Inflammatory macrophage treated with lipopolysaccharide for 4 hours (primary cell): ENCODE measurements at places on chromosomes 13 and 19.

- DNase-seq: no peak
Measured at GRCh38 chr13:52706081-52706480, 33.5 kb downstream of the CNMD start.

DNA sequence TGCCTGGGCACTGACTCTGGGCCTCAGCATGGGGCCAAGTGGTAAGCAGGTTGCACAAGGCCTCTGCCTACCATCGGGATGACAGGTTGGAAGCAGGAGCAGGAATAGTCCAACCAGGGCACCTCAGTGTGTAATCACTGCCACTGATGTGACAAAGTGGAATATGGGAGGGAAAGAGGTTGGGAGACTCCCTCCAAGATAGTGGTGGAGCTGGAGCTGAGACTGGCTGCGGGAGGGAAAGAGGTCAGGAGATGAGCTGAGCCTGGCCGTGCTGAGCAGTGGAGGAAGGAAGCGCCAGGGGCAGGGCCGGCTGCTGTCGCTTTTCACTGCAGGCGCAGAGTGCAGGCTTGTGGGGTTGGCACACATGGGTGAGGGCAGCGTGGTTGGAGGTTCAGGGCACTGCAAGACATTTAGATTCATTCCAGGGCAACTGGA, 6.8 kb downstream of the UPF3A start:
- no peak for DNase-seq

DNA sequence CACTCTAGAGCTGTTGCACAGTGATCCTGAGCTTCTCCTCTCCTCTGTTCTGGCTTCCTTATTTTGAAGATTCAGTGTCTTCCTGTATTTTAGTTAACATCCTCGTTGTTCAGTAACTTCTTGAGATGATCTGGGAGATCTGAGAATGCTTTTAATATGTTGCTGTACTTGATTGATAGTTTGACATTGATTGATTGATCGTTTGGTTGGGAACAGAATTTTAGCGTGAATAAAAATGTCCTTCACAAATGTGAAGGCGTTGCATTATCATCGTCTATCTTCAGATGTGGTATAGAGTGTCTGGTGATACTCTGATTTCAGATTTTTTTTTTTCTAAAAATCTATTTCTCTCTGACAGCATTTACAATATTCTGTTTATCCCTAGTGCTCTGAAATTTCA, 80.1 kb upstream of the KLF12 start:
- DNase-seq: no peak

DNA sequence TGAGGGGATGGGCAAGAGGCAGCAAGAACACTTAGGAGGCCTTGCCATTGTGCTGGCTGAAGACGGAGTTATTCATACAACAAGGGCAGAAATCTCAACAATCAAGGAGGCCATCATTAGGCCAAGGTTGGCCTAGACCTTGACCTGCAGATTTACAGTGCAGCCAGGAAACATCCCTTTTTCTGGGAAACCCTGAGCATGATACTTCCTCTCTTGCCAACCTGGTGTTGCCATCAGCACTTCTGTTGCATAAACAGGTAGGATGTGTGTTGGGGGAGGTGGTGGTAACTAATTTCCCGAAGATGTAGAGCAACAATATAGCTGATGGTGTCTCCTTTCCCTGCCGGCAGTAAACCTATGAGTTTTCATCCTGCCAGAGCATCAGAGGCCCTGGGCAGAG, 8.0 kb downstream of the TMEM272 start:
- no peak for DNase-seq

GRCh38 chr19:5271145-5271544, 69.5 kb downstream of the PTPRS start:
- no peak for DNase-seq

DNA sequence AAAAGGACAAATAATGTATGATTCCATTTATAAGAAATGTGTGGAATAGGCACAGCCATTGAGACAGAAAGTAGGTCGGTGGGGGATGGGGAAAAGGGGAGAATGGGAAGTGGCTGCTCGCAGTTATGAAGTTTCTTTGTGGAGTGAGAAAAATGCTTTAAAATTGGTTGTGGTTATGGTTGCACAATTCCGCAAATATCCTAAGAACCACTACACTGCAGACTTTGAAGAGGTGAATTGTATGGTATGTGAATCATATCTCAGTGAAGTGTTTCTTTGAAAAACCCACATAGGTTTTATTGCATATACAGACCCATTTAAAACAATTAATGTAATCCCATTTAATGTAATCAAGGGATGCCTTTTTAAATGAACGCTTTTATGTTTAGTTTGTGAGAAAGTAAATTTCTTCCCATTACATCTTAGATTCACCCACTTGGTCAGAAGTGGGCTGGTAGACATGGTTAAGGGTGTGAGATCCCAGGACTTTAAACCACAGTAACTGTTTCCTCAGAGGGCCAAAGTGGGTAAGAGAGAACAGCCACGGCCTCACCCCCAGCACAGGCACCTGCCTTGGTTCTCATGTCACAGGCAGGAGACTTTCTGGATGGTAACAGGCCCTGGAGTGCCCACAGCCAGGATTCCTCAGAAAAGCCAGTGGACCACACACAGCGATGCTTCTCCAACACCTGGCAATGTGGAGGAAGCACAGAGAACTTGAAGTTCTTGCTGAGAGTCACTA, 119.3 kb upstream of the GJB6 start:
- no peak for DNase-seq

DNA sequence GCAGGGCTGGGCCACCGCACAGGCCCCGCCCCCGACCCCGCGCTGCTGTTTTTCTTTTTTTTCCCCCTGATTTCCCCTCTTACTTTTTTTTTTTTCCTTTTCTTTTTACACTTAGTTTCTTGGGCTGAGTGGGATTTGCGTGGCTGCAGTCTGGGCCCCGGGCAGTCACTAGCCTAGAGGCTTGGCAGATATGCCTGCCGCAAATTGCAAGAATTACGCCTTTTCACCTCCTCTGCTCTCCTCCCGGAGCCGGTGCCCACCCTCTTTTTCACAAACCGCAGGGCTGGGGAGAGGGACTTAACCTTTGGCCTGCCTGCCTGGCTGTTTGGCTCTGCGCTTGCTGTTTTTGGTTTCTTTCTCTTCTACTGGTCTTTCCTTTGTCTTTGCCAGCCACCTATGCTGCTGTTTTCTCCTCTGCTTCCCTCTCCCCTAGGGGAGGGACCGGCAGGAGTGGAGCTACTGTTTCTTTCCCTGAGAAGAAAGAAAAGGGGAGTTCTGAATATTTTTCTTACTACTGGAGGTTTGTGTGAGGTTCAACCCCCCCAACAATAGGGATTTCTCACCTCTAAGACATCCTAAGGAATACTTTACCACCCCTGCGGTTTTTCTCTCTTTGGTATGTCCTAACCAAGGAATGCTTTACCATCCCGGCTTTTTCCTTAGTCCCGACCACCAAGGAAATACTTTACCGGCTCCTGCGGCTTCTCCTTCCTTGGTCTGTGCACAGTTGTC, 11.0 kb downstream of the ZNF552 start:
- DNase-seq: peak; percentile 16

DNA sequence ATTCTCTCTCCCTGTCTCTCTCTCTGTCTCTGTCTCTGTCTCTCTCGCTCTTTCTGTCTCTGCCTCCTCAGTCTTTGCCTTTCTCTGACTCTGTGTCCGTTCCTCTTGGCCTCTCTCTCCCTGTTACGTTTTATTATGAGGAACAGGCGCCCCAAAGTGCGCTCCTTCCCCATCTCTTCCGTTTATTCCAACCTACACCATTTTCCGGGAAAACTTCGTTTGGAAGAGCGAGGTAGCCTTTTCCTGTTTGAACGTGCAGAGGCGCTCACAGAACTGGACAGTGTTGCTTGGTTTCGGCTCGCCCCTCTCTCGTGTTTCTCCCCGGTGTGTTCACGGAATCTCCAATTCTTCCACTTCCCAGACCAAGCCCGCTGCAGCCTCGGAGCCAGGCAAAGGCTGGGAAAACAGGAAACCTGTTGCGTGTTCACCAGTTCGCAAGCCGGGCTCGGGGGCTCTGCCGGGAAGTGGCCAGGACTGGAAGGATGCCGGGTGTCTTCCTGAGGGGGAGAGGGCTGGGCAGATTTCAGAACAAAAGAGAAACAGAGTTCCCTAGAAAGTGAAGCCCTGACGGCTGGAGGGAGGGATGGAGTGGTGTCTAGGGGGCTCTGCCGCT, 605 bp downstream of the TMEM255B start:
- DNase-seq: peak; percentile 8

DNA sequence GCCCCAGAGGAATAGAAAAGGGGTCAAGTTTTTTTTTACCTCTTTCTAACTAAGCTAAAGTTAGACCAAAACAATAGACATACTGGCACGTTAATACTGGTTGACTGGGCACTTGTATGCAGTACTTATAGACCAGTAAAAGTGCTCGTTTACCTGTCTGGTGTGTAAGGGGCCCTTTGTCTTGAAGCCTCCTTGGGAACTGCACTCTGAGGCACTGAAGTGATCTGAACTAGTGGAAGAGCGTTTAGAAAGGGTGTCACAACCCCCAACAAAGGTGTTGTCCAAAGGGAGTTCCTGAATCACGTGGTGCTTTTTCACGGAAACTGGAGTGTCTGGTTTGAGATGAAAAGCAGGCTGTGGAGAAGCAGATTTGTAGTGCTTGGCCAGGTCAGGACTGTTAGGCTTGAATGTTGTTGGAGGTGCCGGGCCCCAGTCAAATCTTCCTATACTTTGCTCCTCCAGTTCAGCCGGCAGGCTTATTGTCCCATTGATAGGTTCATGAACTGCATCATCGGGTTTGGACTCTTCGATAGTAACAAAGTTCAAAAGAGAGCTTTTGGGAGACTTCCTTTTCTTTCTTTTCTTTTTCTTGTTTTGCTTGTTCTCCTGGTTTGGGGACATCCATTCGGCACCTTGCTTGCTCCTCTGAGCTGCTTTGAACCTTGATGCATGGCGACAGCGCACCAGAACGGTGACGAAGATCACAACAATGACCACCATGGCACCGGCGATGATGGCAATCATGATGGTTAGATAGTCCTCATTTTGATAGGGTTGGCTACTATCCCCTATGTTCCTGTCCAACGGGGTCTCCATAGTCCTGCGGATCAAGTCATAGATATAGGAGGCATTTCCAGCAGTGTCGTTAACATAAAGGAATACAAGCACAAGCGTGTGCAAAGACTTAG, 4.6 kb downstream of the PCDH9 start:
- no peak for DNase-seq

GRCh38 chr19:12695997-12696365, 450 bp downstream of the FBXW9 start:
- DNase-seq: no peak

GRCh38 chr13:50654331-50654730, 189.2 kb downstream of the DLEU7 start:
- DNase-seq: peak; percentile 77

DNA sequence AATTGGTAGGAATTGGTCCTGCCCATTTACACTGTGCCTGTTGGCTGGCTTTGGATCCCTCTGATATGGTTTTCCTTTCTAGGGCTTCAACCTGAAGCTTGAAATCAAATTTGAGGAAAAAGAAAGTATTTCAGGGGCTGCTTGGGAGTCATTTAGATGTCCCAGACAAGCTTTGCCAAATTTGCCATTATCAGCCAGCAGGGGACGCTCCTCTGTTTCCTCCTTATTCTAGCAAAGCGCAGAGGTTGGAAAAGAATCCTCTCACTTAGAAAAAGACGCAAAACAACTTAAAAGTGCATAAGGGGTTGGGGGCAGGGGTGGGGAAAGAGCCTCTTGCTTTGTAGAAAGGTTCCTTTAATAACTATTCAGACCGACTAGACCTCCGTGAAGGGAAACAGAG, 1211.1 kb upstream of the PCDH20 start:
- no peak for DNase-seq

GRCh38 chr13:75368167-75368566, 113.8 kb downstream of the TBC1D4 start:
- DNase-seq: no peak

GRCh38 chr13:19960653-19960976, 2.1 kb downstream of the ZMYM2 start:
- peak; percentile 75 for DNase-seq

- DNase-seq: no peak
Measured at GRCh38 chr13:44079413-44080205, 199.9 kb downstream of the LACC1 start.

DNA sequence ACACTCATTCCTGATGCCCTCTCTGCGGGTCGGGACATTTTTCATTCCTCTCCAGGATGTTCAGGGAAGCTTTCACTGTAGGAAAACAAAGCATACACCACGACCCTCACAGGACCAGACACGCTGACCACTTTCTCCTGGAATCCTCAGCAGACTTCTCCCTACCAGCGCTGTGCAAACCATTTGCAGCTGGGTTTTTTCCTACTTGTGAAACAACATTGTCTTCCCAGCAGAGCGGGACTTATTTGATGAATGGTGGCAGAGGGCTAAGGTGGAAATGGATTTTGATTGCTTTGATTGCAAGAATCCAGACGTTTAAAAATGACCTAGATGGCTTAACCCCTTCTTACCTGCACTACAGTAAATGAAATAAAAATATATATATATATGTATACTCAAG, 265.9 kb downstream of the TBC1D4 start:
- DNase-seq: no peak

DNA sequence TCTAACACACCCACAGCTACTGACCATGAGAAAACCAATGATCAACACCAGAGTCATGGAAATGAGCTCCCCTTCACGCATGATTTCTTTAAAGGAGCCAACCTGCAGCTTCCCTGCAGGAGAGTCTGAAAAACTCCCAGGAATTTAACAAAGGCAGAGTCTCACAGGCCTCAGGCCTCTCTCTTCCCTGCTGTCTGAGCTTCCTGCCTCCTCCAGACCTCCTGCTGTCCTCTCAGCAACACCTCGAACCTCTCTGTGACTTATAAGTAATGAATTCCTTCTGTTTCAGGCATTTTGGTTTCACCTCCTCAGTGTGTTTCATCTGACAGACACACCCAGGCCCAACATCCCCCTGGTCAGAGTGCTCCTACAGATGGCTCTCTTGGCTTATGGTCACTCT, 1044.4 kb downstream of the UQCRFS1 start:
- no peak for DNase-seq

DNA sequence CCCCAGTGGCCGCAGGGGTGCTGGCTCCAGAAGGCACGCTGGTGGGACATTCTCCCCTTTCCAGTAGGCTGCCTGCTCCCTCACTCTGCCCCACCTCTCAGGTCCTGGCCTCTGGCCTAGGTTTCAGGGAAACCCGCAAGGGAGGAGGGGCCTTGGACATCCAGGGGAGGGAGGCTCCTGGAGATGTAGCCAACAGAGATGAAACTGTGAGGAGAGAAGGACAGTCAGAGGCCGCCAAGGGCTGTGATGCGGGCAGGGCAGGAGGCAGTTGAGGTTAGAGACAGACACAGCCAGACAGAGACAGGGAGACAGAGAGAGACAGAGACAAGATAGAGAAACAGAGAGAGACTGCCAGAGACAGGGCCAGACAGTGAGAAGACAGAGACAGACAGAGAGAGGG, 127.7 kb downstream of the UQCRFS1 start:
- no peak for DNase-seq

DNA sequence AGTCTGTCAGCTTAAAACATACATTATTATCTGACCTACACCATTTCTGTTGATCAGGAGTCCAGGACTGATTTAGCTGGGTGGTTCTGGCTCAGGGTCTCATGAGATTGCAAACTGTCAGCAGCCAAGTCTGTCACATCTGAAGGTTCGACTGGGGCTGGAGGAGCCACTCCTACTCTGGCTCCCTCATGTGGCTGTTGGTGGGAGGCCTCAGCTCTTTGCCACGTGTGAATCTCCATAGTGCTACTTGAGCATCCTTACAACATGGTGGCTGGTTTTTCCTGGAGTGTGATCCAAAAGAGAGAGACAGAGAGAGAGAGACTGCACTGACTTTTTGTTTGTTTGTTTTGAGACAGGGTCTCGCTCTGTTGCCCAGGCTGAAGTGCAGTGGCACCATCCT, 63.6 kb upstream of the NFIC start:
- no peak for DNase-seq

GRCh38 chr13:44622261-44622660, 46.1 kb upstream of the TSC22D1 start:
- no peak for DNase-seq

GRCh38 chr19:13839130-13839937, 37.6 kb upstream of the NANOS3 start:
- DNase-seq: peak; percentile 96
